ENCODE measurements at places on chromosomes 11 and 22.

DNA sequence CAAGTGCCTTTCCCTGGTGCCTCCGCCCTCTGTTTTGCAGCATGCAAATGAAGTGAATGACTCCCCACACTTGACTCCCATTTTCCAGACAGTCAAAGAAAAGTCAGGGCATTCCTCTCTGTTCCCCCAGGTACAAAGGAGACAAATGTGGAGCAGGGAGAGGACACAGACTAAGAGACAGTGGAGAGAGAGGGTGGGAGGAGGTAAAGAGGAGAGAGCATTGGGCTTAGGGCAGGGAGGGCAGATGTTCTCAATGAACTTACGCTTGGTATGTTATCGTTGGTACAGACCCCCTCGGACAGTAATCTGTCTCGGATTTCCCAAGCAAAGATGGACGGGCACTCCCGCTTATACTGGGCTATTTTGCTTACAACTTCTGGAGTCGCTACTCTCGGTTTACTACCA, 9.8 kb downstream of the PAX6 start:
- peak; percentile 57 for DNase-seq

GRCh38 chr11:98734686-98735085, 286.1 kb upstream of the CNTN5 start:
- DNase-seq = no peak

DNA sequence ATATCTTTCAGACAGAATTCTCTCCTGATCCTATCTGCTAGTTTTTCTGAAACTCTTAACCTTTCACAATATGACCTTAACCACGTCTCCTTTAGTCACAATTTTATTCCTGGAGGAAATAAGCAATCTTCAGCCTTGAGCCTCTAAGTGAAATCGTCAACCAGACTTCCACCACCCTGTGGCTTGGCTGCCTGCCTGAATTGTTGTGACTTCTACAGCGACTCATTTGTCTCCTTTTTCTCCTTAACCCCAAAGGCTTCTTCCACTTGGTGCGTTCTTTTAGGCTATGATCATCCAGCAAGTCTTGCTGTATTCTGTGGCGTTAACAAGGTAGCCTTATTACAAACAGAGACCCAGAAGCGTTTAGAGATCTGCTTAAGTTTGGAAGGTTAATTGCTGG, 535.1 kb upstream of the ARHGAP42 start:
- DNase-seq = peak; percentile 73

GRCh38 chr11:106551744-106552673, 466.3 kb downstream of the GUCY1A2 start:
- no peak for DNase-seq

- peak; percentile 56 for DNase-seq
Observed at GRCh38 chr11:73384872-73385689, 8.9 kb downstream of the RELT start.

DNA sequence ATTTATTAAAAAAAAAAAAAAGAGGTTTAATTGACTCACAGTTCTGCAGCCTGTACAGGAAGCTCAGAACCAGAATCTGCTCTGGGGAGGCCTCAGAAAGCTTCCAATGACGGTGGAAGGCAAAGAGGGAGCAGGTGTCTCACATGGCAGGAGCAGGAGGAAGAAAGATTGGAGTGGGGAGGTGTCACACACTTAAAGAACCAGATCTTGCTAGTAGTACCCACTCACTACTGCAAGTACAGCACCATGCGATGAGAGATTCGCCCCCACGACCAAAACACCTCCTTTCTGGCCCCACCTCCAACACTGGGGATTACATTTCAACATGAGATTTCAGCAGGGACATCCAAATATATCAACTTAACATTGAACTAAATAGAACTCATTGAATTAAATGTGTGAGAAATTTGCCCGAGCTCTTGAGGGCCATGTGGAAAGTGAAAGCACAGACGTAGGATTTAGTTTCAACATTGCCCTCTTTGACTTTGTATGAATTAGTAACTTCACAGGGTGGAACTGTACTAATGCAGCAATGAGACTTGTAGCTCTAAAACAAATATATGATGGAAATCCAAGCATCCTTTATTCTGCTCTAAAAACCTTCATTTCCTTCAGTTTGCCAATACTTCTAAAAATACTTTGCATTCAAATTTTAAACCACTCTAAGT, 628.2 kb downstream of the FAM181B start:
- DNase-seq = no peak

DNA sequence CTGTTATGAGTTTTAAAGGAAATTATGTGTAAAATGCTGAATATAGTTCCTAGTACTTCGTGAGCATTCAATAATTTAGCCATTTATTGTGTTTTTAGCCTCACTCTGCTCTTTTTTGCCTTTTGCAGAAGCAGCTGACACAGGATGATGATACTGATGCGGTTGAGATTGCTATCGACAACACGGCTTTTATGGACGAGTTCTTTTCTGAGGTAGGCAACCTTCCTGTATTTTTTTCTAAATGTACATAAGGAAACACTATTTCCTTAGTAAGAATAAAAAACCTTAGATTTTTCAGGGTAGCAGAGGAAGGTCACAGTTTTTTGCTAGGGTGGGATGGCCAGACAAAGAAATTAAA, 17.9 kb downstream of the STX3 start:
- DNase-seq = no peak

- DNase-seq = no peak
Observed at GRCh38 chr11:69051381-69052342, 2.9 kb downstream of the TPCN2 start.

- DNase-seq = no peak
Observed at GRCh38 chr11:94926271-94926625, 47.1 kb downstream of the CWC15 start.

- no peak for DNase-seq
Observed at GRCh38 chr11:12180257-12181205, 70.1 kb downstream of the MICAL2 start.

DNA sequence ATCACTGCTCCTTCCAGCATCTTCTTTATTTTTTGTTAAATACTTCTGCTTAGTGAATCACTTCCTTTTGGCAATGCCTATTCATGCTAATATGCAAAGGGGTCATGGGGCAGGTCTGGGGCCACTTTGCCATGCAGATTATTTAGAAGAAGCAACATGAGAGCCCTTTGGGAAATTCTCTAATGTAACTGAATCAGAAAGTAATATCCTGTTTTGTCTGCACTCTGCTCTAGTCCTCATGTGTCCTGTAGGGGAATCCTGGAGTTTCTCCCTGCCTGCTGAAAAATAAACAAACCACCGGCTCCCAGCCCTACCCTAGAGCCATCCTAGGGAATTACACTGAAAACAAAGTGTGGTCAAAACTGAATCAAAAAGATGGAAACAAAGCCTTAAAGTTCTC, 176.5 kb upstream of the POU2AF2 start:
- DNase-seq = no peak

GRCh38 chr22:20937794-20938671, 20.8 kb downstream of the CRKL start:
- DNase-seq = no peak

DNA sequence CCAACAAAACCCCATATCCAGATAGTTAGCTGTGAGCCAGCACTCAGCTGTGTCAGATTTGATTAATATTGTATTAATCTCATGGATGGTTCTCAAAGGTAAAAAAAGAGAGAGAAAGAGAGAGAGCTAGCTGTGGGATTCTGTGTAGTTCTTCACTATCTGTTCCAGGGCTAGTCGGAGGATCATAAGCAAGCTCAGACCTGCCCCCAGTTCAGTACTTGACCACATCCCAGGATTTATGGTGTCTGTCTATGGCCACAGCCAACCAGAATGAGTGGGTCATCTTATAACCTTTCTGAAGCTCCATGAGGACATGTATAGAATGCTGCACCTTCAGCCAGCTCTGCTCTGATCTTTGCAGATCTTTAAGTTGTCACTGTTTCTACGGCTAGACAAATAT, 13.5 kb upstream of the B3GNT6 start:
- DNase-seq = no peak

DNA sequence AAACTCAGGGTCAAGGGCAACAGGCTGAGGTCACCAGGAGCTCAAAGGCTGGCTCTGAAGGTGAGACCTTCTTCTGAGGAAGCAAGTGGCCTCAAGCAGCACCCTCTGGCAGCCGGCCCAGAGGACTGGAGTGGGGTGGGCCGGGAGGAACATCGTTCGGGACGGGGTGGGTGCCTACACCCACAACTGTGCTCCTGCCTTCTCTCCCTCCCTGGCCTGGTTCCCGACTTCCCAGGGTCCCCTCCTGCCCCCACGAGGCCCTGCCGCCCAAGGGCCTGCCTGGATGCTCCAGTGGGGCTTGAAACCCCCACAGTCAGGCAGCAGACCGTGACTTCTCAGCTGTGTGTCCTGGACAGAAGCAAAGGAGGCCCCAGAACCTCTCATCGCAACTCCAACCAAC, 195.7 kb downstream of the IGLL1 start:
- DNase-seq = no peak

GRCh38 chr11:3129591-3130268, 35.4 kb downstream of the OSBPL5 start:
- no peak for DNase-seq

DNA sequence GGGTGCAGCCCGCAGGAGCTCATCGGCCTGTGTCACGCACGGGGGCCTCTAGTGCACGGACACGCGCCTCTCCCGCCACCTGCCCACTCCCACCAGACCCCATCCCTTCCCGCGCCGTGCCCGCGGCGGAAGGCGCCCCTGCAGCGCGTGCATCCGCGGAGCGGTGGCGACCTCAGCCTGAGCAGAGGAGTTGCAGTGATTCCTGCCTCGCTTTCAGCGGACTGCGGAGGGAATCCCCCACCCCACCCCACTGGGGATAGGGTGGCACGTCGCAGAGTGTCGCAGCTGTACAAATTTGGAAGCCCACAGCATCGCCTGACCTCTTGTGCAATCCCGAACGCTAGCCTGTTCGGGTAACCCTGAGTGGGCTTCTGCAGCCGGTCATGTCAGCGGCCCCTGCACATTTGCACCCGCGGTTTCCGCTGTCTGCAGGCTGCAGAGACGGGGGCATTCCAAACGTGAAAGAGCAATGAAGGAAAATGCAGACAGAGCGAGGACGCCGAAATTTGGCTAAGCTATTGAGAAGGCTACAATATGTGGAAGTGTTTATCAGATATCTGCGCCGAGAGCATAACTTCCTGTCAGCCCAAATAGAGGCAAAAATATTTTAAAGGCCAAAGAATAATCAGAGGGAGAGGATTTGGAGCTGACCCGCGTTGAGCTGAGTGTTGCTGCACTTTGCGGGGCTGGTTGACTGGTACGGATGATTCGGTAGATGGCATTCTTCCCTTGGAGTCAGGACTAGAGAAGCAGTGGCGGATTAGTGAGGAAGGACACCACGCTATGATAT, 617 bp upstream of the ARHGAP20 start:
- DNase-seq = peak; percentile 61

- DNase-seq = no peak
Observed at GRCh38 chr22:23685205-23685784, 5.5 kb upstream of the RGL4 start.

GRCh38 chr11:128598506-128599150, 11.3 kb upstream of the ETS1 start:
- no peak for DNase-seq

DNA sequence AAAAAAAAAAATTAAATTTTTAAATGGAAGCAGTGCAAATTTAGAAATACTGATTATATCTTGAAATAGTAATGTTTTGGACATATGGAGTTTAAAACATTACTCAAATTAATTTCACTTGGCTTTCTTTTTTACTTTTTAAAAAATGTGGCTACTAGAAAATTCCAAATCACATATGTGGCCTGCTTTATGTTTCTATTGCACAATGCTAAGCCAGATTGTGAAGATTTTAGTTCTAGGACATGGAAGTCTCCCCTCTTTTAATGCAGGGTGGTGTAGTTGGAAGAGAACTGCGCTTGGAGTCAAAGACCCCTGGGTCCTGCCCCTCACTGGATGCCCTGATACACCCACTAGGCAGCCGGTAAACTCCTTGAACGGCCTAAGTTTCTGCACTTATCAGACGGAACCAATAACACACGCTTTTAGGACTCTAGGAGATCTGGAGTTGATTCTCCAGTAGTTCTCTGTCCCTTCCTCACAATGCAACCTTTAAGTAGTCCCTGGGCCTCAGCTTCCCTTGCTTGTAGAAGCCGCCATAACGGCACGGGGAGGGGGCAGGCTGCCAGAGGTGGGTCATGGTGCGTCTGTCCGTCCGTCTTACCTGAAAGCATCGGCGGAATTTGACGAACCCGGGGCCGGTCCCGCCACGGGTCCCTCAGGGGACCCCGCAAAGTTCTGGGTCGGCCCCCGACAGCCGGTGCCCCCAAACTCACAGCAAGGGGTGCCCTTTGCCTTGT, 505 bp downstream of the FAM227A start:
- DNase-seq = no peak

- DNase-seq = no peak
Observed at GRCh38 chr11:116250155-116250554, 522.6 kb downstream of the BUD13 start.

DNA sequence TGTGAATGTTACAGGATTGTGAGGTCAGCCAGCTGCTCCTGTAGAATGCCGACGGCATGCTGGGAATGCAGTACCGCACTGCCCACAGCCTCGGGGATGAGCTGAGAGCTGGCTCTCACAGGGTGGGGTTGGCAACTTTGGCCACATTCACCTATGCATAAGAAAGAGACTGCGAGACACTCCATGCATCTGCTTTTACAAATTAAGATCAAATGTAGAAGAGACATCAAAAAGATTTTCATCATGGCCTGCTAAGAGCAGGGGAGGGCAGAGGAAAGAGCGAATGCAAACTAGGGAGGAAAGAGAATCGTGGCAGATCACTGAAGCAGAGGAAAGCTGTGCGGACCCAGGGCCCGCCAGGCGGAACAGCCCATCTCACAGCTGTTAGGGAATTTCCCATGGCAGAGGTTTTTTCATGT, 49.8 kb upstream of the SPATA19 start:
- DNase-seq = peak; percentile 67

DNA sequence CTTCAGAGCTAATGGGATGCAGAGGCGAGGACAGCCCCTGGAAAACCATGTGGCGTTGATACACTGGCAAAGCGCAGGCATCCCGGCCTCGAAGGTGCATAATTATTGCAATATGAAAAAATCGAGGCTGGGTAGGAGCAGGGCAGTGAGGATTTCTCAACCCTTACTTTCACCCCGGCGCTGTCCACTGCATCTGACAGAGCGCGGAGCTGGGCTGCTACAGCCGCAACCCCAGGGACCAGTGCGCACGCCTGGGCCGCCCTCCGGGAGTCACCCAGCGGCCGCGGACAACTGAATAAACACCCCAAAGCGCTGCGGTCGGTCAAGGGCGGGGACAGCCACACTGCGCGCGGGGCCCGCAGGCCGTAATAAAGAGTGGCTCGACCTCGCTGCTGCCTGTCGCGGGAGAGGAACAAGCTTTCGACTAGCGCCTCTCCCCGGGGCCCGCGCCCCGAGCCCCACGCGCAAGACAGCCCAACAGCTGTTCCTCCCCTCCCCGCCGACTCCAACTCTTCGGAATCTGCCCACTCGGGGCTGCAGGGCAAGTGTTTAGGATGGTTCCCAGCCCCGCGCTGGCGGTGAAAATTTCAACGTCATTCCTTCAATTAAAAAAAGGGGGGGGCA, 3.6 kb upstream of the WT1 start:
- peak; percentile 41 for DNase-seq

DNA sequence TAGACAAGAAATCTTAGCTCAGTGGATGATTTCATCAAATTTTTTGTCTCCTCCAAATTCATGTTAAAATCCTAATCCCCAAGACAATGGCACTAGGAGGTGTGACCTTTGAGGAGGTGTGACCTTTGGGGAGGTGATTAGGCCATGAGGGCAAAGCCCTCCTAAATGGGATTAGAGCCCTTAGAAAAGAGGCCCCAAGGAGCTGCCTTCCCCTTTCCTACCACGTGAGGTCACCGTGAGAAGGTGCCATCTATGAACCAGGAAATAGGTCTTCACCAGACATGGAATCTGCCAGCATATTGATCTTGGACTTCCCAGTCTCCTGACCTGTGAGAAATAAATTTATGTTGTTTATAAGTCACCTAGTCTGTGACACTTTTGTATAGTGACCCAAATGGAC, 138.7 kb downstream of the TRIM29 start:
- DNase-seq = no peak

- DNase-seq = peak; percentile 52
Observed at GRCh38 chr11:92739041-92739440, 230.4 kb upstream of the MTNR1B start.

All from astrocyte of the hippocampus (primary cell).